ENCODE measurements at places on chromosomes 1 and 21.

- peak; percentile 17 for DNase-seq
These were observed 85.0 kb upstream of the AK4 start for GRCh38 chr1:65063025-65063424.

DNA sequence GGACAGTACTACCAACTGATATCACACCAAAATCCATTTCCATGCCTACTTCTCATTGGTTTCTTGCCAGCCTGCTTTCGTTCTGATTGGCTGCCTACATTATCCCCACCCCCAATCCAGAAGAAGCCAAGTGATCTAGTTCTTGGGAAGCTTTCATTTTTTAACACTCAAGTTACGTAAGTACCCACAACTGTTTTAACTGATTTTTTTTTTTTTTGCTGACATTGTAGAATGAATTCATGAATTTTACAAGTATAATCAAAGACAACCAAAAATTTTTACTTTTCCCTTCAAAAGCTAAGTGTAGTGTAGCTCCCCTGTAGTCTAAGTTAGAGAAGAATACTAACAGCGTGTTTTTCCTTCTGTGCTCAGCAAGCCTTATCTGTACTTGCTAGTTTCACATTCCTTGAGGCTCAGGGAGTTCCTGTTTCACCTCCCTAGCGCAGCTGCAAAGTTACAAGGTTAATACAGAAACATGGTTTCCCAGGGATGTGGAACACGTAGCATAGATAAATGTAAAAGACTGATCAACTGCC, at the start of gene SLC9C2:
Gene SLC9C2, minus strand, starts transcription at position 17 of the 536 bp plus-strand sequence. CDS start 1,296 bp downstream, outside the sequence.
- DNase-seq, result no peak

DNA sequence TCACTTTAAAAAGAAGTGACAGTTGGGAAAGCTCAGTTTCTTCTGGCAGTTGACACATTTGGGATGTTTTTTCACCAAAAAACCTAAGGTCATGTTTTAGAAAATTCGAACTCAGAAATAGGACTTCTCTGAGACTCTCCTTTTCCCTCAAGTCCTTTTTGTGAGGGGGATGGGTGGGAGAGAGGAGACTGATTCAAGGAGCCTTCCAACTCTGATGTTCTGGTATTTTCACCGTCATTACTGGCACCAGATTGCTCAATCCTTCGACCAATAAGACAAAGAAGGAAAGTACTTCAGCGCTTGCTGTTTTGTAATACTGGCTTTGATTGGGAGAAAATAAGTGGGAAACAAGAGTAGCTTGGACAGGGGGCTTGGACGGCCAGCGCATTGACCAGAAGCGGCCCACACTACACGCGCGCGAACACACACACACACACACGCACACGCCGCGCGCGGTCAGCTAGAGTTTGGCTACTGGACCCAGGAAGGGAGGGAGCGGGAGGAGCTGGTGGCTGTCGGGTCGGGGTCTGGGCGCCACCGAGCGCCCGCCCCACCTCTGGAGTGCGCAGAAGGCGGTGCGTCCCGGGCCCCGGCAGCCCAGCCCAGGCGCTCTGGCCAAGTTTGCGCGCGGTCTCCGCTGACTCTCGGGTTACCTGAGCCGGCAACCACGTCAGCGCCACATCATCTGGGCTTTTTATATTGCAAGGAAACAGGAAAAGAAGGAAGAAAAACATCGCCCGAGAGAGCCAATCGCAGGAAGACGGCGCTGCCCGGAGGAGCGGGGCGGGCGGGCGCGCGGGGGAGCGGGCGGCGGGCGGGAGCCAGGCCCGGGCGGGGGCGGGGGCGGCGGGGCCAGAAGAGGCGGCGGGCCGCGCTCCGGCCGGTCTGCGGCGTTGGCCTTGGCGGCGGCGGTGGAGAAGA, at the start of gene KCNK1:
Gene KCNK1, plus strand, starts transcription at position 855 of the 921 bp plus-strand sequence. Its CDS starts 66 bp downstream, at position 921.
- peak; percentile 57 for DNase-seq

GRCh38 chr1:107843989-107844388, 121.0 kb downstream of the VAV3 start:
- DNase-seq, result peak; percentile 24

DNA sequence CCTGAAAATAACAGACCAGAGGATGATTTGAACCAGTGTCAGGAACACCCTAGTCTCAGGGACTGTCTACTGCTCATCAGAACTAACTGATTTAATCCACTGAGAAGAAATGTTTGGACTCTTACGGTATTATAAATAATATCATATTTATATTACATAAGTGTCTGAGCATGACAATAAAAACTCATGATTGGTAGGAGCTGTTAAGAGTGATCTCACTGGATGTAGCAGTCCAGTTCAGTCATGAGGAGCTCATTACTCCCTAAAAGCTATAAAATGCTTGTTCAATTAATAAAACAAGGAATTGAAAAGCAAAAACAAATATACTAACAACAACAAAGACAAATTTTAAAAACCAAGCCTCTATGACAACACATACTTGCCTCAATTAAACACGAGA, 68.8 kb upstream of the BCL9 start:
- no peak for DNase-seq

- DNase-seq, result peak; percentile 24
These were observed 281.1 kb upstream of the DUSP10 start for GRCh38 chr1:222023025-222023424.

DNA sequence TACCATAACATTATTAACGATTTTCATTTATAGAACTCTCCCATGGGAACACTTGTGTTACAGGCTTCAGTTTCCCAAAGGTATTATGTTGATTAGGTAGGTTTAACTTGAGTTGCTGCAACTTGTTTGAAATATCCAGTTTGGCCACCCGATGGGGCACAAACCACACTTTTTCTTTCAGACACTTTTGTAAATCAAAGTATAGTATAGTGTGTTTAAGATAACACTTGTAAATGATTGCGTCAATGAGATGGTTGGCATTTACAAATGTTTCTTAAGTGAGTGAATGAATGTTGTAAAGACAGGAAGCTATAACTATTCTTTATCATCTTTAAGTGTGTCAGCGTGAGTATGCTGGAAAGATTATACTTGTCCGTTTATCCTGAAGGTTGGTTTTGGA, 4.3 kb downstream of the XPR1 start:
- DNase-seq, result no peak

GRCh38 chr1:197438010-197438790, 170.1 kb downstream of the CRB1 start:
- DNase-seq, result no peak

- no peak for DNase-seq
These were observed 27.5 kb downstream of the HLX start for GRCh38 chr1:220906561-220907334.

DNA sequence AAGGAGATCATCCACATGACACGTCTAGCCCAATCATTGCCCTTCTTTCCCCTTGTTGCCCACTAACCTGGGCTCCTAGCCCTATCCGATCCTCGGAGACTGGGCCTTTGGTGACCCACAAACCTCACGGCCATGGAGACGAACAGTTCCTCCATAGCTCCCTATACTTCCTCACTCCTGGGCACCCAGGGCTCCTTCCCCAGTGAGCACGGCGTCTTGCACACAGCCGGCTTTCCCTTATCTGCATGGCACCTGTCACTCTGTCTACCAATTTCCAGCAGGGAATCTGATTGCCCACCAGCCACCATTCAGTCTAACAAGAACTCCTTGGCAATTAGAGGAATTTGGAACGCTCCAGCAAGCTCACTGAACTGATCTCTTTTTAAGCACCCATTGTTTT, 3.1 kb downstream of the GNG4 start:
- no peak for DNase-seq

DNA sequence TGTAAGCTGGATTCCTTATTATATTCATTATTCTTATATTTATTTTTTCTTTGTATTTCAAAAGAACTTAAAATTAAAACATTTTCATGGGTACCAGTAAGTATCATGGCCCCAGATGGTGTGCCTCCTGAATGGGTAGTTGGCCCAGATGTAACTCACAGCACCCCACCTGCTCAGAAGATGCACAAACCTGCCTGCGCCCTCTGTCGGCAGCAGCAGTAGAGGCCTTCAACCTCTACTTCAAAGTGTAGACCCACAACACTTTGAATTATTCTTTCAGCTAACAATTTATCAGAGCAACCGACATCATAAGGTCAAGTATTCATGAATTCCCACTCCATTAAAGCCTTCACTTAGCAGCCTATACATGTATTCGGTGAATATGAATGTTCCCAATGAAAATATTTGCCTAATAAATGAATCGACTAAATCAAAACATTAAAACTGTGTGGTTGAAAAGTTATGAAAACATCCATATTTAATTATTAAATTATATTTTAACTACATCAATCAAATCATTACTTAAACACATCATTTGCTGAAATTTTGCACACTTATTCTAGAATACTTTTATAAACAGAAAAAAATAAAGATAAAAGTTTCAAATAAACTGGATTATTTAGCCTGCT, 25.4 kb downstream of the PIGM start:
- DNase-seq, result peak; percentile 85

DNA sequence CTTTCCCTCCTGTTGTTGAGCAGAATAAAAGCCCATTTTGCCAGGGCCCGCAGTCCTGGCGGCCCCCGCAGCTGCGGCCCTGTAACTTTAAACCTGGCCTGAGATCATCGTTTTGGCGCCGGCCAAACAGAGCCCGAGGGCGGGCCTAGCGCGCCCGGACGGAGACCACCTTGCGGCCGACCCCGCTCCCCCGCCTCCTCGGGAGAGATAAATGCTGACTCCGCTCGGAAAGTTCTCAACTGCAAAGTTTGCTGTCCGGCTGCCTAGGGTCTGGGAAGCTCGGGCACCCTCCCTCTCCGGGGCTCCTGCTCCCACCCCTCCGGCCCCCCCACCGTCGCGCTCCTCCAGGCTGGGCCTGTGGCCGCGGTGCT, at the start of gene PDPN:
Gene PDPN, plus strand, starts transcription at position 238 of the 371 bp plus-strand sequence. CDS start 202 bp downstream, outside the sequence.
- DNase-seq, result no peak

DNA sequence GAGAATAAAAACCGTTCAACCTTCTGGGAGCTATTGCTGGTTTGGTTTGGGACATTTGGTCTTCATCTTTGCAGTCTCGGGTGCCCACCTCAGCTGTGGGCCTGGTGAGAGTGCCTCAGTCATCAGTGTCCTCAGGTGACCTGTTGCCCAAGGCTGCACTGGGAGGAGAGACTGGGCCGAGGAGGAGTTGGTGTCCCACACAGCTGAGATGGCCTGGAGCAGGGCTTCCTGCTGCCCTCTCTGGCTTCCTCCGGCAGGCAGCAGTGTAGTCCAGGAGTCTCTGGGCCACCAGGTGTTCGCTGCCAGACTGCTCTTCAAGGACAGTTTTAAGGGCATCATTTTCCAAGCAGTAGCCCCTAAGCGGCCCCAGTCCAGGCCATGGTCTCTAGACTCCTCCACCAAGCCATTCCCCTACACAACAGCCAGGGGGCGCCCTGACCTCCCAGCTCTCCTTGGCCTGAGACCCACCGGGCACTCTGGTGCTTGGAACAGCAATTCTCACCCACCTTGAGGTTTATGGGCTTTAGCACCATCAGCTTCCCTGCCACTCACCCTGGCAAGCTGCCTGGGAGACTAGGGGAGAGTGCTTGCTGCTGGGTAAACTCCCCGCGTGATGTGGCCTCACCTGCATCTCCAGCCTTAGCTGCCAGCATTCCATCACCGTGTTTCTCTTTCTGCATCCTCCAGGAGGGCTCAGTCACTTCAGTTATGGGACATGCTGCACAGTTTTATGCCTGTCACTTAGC, 9.1 kb upstream of the SYTL1 start:
- peak; percentile 40 for DNase-seq

- DNase-seq, result no peak
These were observed 25.1 kb downstream of the USP24 start for GRCh38 chr1:55190109-55190508.

- DNase-seq, result no peak
These were observed 4.4 kb upstream of the ACOT7 start for GRCh38 chr1:6397844-6398441.
